ENCODE measurements at places on chromosomes 11 and 22. TPM values are rescaled to one million over a fixed set of nuclear protein-coding genes. Genes with fewer than 3 reads are reported as not detected.

DNA sequence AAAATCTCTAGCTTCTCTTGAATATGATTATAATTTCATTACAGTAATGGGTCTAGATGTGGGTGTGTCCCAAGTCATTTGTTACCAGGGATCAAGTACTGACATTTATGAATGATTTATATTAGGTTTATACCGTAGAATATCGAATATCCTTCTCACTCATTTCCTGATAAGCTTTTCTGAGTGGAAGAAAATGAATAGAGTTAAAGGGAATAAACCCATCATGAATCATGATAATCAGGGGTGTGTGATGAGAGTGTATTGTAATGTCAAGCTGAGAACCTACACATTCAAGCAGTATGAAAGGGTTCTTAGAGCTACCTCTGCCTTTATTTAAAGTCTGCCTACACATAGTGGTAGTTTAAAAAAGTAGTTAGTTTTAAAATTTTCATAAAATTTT is 17.3 kb downstream of the MED17 start:
- DNase-seq: no peak

- no peak for DNase-seq
These were observed at the start of gene EHF for GRCh38 chr11:34620820-34621792. Gene EHF (plus strand): TSS chr11:34621093. CDS start chr11:34642631, 21,538 bp downstream.

The PHETA2 gene
- total RNA-seq: 31.1 TPM

The APLNR gene
- 0.90 TPM for total RNA-seq

DNA sequence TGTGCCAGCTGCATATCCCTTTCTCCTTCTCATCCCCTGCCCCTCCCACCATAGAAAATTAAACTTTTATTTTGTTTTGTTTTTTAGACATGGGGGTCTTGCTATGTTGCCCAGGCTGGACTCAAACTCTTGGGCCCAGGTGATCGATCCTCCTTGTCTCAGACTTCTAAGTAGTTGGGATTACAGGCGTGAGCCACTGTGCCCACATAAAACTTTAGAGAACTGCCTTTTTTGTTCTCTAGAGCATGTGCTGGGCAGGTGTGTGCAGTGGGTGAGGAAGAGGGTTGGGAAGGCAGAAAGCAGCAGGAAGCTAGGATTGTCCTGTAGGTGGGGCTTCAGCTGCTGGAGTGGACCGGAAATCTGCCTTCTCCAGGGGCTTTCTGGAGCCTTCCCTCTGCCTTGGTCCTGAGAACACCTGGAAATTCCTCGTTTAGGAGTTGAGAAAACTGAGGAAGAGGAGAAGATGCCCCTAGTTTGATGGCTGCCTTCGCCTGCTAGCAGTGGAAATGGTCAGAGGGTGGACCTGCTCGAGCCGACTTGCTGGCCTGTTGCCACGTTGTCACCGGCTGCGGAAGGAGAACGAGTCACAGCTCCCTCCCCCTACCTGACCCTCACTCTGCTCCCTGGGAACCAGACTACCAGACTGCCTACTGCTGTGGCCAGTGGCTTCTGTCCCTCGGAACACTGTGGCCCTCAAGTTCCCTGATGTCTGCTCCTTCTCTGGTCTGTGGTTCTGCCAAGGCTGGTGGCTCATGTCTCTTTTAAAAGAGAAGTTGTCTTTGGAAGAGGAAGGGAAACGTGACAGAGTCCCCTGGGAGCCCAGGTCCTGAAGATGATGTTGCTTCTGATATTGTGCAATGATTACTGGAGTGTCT is 4.0 kb downstream of the ST14 start:
- DNase-seq: no peak

Measured in dermis microvascular lymphatic vessel endothelial cell (primary cell).